Suprapubic skin (tissue), 4 donors: ENCODE measurements at places on chromosomes 1 and 21. TPM values are rescaled to one million over a fixed set of nuclear protein-coding genes. Genes with fewer than 3 reads are reported as not detected.

CFHR5 gene
- not detected for total RNA-seq

MIXL1 gene
- total RNA-seq = not detected

FMOD gene
- total RNA-seq = 26.7 TPM

OR2T29 gene
- not detected for total RNA-seq

LYST gene
- total RNA-seq = 40.1 TPM

CGN gene
- total RNA-seq = 45.0 TPM

EPHA8 gene
- total RNA-seq = not detected

ERRFI1 gene
- total RNA-seq = 283 TPM

BATF3 gene
- not detected for total RNA-seq

DCST1 gene
- 8.2 TPM for total RNA-seq

PDZK1 gene
- total RNA-seq = 4.3 TPM

FCGR2B gene
- 9.1 TPM for total RNA-seq

WNT3A gene
- total RNA-seq = 2.8 TPM

HES5 gene
- total RNA-seq = 2.6 TPM

AURKAIP1 gene
- total RNA-seq = 83.7 TPM

COL8A2 gene
- total RNA-seq = 5.1 TPM

ACP6 gene
- total RNA-seq = 46.2 TPM

SPTA1 gene
- total RNA-seq = not detected

NR5A2 gene
- total RNA-seq = 3.3 TPM

OXCT2 gene
- 0.64 TPM for total RNA-seq

MEGF6 gene
- 69.3 TPM for total RNA-seq

CHI3L1 gene
- total RNA-seq = 135 TPM

CD160 gene
- total RNA-seq = not detected

SAMD11 gene
- total RNA-seq = not detected

SIK1 gene
- total RNA-seq = 194 TPM

KRTAP11-1 gene
- 283 TPM for total RNA-seq

INKA2 gene
- 4.3 TPM for total RNA-seq

NIT1 gene
- 58.2 TPM for total RNA-seq

CRYZL1 gene
- 99.7 TPM for total RNA-seq

HMGCS2 gene
- total RNA-seq = 20.9 TPM

AADACL4 gene
- not detected for total RNA-seq

CFHR1 gene
- total RNA-seq = not detected

IGFN1 gene
- total RNA-seq = not detected

RUNX3 gene
- total RNA-seq = 13.0 TPM

SLC1A7 gene
- not detected for total RNA-seq

TRIM67 gene
- not detected for total RNA-seq

GSTM5 gene
- 1.4 TPM for total RNA-seq

KCNT2 gene
- total RNA-seq = 0.34 TPM

KRTAP13-2 gene
- 10.7 TPM for total RNA-seq

ADGRL4 gene
- 18.0 TPM for total RNA-seq

SLC2A5 gene
- total RNA-seq = 3.6 TPM

FNDC7 gene
- total RNA-seq = not detected

CAPN9 gene
- 0.48 TPM for total RNA-seq

NR0B2 gene
- total RNA-seq = not detected

ELF3 gene
- 10.8 TPM for total RNA-seq

TNFRSF18 gene
- total RNA-seq = 62.1 TPM
